ENCODE measurements at places on chromosomes 3 and 15.

DNA sequence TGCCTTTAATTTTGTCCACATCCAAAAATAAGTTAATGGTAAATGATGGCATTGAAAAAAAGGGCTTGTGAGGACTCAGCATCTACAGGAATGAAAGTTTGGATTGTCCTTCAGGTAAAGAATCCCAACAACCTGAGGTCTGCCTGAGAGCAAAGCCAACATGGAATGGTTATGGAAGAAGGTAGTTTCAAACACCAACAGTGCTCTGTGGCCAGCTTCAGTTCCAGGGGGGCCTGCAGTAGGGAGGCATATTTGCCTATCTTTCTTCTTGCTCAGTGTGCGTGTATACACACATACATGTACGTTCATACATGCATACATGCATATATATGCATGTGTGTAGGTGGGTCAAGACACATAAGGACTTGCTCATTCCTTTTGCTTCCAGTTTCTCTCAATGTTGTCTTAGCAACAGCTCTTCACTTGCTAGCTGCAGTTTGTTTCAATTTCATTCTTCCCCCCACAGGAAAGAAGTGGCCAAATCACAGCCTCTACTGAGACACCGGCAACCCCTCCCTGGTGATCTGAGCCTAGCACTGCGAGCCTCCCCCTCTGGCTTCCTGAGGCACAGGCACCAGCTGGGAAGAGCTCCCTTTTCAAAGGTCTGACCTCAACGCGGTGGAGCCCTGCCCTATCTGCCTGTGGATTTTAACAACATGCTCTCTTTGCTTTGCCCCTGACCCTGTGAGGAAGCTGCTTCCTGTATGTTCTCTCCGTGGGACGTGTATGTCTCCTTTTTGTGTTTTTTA is 146.2 kb downstream of the KLF13 start:
- peak; percentile 87 for DNase-seq

DNA sequence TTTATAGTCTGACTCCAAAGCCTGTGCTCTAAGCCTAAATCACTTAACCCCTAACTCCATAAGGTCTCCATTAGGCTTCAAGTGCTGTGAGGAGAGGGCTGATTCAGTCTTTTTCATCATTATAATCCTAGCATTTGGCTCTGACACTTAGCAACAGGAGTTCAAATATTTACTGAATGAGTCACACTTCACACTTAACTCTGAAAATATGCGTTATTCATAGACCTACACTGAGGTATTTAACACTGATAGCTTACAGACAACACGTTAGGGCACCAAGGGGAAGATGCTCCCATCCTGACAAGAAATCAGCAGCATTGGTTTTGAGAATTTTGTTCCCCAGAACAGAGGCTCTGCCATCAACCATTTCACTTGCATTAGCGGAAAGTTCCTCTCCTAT is 53.5 kb downstream of the MSL2 start:
- DNase-seq, result no peak

DNA sequence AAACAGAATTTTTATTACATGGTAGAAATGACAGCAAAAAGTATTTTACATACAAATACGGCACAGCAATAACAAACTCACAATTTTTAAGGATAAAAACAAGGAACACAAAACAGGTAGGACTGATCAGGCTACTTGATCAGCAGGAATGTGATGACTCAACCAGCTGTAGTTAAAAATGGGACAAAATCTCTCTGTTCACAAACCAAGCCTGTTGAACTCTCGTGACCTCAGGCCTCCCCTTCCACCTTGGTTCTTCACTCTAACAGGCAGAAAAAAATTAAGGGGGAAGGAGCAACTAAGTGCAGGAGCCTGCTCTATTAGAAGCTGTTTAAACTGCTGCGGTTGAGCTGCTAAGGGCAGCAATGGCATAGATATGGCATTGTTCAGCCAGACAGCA is 18.7 kb downstream of the FBXL22 start:
- no peak for DNase-seq

- no peak for DNase-seq
Observed at GRCh38 chr3:13841141-13841540, 38.7 kb downstream of the WNT7A start.

DNA sequence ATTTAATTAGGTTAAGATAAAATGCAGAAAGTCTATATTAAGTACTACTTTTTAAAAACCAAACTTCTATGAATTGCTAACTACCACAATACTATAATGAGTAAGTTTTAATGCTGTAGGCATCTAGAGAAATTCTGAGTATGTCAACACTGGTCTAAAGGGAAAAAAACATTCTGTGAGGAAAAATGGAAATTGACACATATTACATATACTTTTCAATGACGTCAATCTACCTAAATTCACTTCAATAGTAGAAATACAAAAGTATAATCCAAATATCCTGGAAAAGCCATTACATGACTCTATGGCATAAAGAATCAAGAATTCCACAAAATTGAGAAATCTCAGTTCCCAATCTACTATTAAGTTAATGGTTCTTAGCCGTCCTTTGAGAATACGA is 2.2 kb downstream of the SECISBP2L start:
- DNase-seq, result no peak

DNA sequence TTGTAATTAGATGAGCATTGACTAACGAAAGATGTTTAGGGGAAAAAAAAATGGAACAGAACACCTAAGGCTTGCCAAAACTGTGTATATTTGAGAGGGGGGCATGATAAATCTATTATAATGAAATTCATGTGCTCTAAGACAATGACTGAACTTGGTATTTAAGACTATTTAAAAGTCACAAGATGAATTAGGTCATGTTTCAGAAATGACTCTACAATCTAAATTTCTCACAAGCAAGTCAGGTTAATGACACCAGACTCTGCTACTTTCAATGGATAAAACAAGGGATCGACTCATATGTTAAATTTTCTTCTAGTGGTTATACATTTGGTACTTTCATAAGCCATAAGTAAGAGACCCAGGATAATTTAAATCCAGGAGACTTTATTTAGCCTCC is 78.4 kb downstream of the DUT start:
- DNase-seq, result peak; percentile 42

GRCh38 chr3:50445919-50446318 is 57.5 kb downstream of the CACNA2D2 start:
- no peak for DNase-seq

- no peak for DNase-seq
Observed at GRCh38 chr3:85604641-85605040, 645.9 kb downstream of the CADM2 start.

GRCh38 chr15:75872403-75872990 is 29.2 kb downstream of the UBE2Q2 start:
- DNase-seq, result no peak

GRCh38 chr3:16687221-16687620 is 82.0 kb upstream of the DAZL start:
- no peak for DNase-seq

DNA sequence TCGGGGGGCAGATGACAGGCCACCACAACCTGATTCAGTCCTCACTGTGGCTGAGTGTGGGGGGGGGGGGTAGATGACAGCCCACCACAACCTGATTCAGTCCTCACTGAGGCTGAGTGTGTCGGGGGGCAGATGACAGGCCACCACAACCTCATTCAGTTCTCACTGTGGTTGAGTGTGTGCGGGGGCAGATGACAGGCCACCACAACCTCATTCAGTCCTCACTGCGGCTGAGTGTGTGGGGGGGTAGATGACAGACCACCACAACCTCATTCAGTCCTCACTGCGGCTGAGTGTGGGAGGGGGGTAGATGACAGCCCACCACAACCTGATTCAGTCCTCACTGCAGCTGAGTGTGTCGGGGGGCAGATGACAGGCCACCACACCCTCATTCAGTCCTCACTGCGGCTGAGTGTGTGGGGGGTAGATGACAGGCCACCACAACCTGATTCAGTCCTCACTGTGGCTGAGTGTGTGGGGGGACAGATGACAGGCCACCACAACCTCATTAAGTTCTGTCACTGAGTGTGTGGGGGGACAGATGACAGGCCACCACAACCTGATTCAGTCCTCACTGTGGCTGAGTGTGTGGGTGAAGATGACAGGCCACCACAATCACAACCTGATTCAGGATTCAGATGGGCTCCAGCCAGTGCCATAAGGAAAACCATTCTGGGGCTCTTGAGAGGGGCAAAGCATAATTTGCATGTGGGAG is 16.9 kb downstream of the ZNF717 start:
- DNase-seq, result no peak

DNA sequence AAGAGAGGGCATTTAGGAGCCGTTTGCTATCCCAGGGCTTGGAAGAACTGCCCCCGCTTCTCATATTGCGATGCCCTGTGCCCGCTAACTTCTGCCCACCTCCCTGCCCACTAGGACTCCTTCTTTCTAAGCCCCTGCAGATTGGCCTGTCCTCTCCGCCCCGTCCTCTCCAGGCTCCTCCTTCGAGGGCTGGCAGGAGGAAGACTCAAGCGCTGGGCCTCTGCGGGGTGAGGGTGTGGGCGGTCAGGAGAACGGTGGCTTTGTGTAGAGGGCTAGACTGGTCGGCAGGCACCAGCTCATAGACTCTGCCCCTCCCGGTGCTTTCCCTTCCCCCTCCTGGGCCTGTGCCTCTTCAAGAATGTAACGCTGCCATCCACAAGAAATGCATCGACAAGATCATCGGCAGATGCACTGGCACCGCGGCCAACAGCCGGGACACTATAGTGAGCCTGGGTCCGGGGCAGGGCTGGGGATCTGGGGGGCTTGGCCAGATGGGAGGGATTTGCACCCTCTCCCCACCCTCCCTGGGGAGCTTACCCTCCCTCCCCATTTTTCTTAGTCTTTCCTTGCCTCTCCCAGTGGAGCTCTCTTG is 21.9 kb downstream of the PRKCD start:
- DNase-seq, result no peak

Measured in GM13977 (cell line).